ENCODE measurements at places on chromosomes 3 and 15. TPM values are rescaled to one million over a fixed set of nuclear protein-coding genes. Genes with fewer than 3 reads are reported as not detected.
A peak's percentile ranks its signal among the peaks of the same experiment; 100 is the strongest.

DNA sequence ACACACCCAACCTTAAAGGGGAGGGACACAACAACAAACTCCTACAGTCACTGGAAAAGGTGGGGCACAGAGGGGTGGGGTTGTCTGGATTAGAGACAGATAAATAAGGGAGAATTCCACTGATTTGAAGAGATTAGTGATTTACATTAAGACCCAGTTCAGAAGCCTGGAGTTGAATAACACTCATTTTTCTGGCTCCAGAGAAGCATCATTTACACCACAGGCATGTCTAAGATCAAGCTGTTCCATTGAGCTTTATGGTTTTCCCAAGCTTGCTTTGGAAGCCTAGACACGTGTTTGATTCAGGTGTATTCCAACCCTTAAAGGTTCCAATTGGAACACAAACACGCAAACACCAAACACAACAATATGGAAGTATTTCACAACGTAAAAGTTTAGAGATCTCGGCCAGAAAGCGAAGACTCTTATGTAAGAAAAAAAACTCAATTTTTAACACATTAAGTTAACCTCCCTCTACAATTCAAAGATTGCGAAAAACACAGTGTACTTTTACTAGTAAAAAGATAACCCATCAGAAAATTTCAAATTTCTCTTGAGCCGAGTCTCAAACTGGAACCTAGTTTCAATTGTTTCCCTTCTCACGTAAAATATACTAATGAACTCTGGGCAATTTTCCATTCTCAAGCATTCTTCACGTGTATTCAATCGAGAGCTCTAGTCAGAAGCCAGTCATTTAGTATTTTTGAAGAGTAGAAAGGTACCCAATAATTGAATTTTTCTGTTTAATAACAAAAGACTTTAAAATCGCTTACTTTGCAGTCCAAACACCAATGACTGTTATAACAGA is 2.1 kb downstream of the TRA2B start:
- no peak for DNase-seq

DNA sequence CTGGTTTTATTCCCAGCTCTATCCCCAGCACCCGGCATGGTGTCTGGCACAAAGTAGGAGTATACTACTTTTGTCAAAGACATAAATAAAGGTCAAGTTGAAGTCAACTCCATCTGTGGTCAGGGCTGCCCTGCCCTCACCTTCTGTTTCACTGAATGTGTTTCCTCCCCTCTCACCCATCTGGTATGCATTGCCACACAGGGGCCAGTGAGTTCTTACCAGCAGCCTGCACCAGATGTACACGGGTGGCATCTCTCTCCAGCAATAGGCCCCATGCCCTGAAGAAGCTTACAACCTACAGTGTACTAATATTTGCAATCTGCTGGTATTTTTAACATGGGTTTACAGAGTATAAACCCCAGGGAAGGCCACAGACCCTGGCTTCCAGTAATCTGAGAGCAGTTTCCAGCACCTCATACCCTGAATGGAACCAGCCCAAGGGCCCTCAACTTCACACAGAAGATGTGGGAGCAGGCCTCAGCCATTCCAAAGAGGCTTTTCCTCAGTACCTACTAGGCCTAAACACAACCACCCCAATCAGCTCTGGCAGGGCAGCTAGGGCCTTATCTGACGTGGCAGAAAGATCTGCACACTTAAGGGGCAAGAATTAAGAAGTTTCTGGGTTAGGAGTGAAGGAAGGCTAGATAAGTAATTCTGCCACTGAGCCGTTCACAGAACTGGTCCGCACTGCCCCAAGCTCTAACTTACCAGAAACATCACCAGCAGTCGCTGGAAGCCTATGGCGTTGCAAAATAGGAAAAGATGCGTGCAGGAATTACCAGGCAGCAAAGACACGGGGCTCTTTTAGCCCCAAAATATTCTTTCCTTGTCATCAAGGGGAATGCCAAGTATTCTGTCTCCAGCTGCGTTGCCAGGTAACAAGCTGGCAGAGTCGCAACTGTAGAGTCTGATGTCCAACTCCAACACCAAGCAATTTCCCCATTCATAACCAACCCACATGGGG is 2.1 kb downstream of the IDH2 start:
- peak; percentile 71 for DNase-seq

- DNase-seq, result no peak
Measured at GRCh38 chr3:32592696-32593353, 22.2 kb upstream of the DYNC1LI1 start.

- no peak for DNase-seq
Measured at GRCh38 chr15:26888761-26889160, 21.9 kb downstream of the GABRA5 start.

DNA sequence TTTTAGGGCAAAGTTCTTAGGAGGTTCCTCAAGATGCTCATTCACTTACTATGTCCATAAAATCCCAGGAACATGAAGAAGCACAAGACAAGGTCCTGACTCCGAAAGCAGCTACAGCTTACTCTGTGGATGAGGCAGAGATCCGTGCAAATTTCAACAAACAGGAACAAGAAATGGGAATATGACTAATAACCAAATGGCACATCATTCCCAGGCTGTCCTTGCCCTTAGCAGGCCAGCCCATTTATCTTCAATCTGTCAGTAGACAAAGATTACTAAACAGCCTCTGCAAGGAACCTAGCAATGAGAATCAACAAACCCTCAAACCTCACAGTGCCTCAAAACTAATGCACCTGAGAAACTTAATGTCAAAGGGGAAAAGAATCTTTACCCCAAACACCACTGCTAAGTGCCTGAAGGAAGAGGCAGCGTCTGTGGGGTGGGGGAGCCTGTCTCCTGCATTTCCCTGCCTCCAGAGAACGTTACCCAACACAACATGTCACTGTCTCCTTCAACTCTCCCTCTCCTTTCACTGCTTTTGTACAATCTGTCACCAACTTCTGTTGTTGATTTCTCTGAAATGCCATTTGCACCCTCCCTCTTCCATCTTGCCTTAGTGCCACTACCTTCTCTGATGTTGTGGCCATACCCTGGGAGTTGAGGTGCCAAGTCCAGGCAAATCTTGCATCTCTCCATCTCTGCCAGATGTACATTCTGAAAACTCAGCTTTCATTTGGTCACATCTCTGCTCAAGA is 4.8 kb downstream of the TNFAIP8L3 start:
- DNase-seq, result no peak

GRCh38 chr3:179887295-179887943 is 149.3 kb downstream of the PEX5L start:
- DNase-seq, result no peak

SAMD7 gene
- not detected for polyA plus RNA-seq

SMCO1 gene
- 1.5 TPM for polyA plus RNA-seq

DNA sequence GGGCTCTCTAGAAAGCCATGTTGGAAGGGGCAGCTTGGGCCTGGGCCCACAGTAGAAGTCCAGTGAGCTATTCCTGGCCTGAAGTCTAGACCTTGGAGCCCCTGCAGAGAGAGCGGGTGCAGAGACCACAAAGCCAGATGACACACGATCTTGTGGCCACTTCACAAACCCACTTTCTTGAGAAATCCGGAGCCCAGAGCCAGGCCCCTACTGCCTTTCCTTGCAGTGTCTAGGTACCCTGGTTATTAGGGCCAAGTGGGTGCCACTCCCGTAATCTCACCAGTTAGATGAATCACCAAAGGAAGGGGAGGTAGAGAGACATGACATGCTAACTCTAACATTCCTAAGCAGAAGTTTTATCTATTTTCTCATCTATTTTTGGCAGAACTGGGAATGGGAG is 72.5 kb upstream of the ADAMTSL3 start:
- no peak for DNase-seq

GRCh38 chr15:89542369-89542768 is 32.9 kb upstream of the TICRR start:
- DNase-seq, result no peak

- DNase-seq, result no peak
Measured at GRCh38 chr15:70063980-70064379, 33.7 kb downstream of the TLE3 start.

DNA sequence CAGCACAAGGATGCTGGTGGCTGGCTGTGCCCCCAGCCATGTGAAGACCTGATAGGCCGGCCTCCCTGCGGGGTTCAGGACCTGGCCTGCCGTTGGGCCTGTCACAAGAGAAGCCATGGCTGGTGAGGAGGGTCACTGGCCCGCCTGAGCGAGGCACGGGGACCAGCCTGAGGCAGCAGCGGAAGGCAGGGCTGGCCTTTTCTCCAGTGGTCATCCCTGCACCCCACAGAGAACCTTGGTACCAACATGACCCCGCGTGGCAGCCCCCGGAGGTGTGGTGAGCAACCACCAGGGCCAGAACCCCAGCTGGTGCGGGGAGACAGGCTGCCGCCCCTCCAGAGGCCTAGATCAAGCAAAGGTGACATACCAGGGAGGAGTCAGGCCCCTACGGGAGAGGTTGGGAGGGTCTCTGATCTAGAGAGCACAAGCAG is 134.1 kb upstream of the MEF2A start:
- no peak for DNase-seq

DNA sequence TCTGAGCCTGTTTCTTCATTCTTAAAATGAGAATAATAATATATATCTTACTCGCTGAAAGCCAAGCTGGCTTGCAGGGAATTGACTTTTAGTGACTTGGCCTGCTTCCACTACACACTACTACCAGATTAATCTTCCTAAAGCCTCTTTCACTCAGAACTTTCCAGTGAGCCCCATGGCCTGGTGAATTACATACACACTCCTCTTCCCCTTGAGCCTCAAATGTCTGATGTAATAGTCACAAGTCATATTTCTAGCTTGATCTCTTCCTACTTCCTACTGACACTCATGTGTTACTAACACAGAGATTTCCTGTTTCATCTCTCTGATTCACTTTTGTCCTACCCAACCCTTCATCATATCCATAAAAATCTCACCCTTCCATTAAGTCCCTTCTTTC is 82.7 kb upstream of the SOX2 start:
- DNase-seq, result no peak

GRCh38 chr3:14521611-14522010 is 18.5 kb downstream of the GRIP2 start:
- DNase-seq, result no peak

SLCO3A1 gene
- polyA plus RNA-seq, result 5.1 TPM

GADL1 gene
- 26.7 TPM for polyA plus RNA-seq

DNA sequence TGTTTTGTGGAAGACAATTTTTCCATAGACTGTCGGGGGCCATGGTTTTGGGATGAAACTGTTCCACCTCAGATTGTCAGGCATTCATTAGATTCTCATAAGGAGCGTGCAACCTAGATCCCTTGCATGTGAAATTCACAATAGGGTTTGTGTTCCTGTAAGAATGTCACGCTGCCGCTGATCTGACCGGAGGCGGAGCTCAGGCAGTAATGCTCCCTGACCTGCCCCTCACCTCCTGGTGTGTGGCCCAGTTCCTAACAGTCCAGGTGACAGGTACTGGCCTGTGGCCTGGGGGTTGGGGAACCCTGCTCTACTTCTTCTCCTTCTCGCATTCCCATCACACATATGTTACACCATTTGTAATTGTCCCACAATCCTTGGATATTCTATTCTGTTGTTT is 11.0 kb downstream of the CHRNA7 start:
- no peak for DNase-seq

GRCh38 chr3:129514110-129514509 is 14.3 kb upstream of the RHO start:
- DNase-seq, result no peak
